ENCODE measurements at places on chromosomes 7 and 10. TPM values are rescaled to one million over a fixed set of nuclear protein-coding genes. Genes with fewer than 3 reads are reported as not detected.

The NUPR2 gene
- not detected for total RNA-seq

The CCDC71L gene
- 206 TPM for total RNA-seq

The GFRA1 gene
- total RNA-seq: 1.6 TPM

The SPDYE3 gene
- total RNA-seq: not detected

The PDIA4 gene
- 623 TPM for total RNA-seq

The ANXA7 gene
- total RNA-seq: 99.0 TPM

The LGI1 gene
- total RNA-seq: 0.14 TPM

The PNLIPRP3 gene
- 0.09 TPM for total RNA-seq

The SAP25 gene
- not detected for total RNA-seq

The IGF2BP3 gene
- 12.8 TPM for total RNA-seq

The PCGF6 gene
- total RNA-seq: 10.0 TPM

The TBC1D12 gene
- 11.7 TPM for total RNA-seq

The DMBT1 gene
- under 0.01 TPM for total RNA-seq

The CNOT4 gene
- 9.4 TPM for total RNA-seq

The SPOCK2 gene
- total RNA-seq: 0.43 TPM

The KAZALD1 gene
- total RNA-seq: 18.2 TPM

The LOXL4 gene
- 32.9 TPM for total RNA-seq

The ASB10 gene
- total RNA-seq: not detected

The RPEL1 gene
- under 0.01 TPM for total RNA-seq

The HSPB1 gene
- 19.9 TPM for total RNA-seq

The TUBAL3 gene
- not detected for total RNA-seq

The RNF32 gene
- 1.1 TPM for total RNA-seq

The VIPR2 gene
- total RNA-seq: 0.85 TPM

The NUTM2B gene
- total RNA-seq: 0.37 TPM

The DLG5 gene
- 21.9 TPM for total RNA-seq

The GCK gene
- 1.0 TPM for total RNA-seq

The WNT2 gene
- 1.4 TPM for total RNA-seq

The HOXA6 gene
- total RNA-seq: 4.4 TPM

The ZCCHC24 gene
- 21.0 TPM for total RNA-seq

The PNLIPRP1 gene
- total RNA-seq: not detected

The EVX1 gene
- total RNA-seq: under 0.01 TPM

The TEX36 gene
- not detected for total RNA-seq

The C10orf67 gene
- total RNA-seq: 0.14 TPM

The SHTN1 gene
- total RNA-seq: 1.00 TPM

The TAS2R16 gene
- total RNA-seq: not detected

The ZNF365 gene
- total RNA-seq: 2.8 TPM

The TMEM229A gene
- not detected for total RNA-seq

The ZP3 gene
- total RNA-seq: 2.1 TPM

The NPC1L1 gene
- 0.14 TPM for total RNA-seq

The BMI1 gene
- total RNA-seq: 35.0 TPM

The CABCOCO1 gene
- total RNA-seq: 0.83 TPM

The HSPA12A gene
- 12.1 TPM for total RNA-seq

The SLC13A4 gene
- not detected for total RNA-seq

The OR9A2 gene
- total RNA-seq: not detected
